ENCODE measurements at places on chromosomes 6 and 20. TPM values are rescaled to one million over a fixed set of nuclear protein-coding genes. Genes with fewer than 3 reads are reported as not detected.
A peak's percentile ranks its signal among the peaks of the same experiment; 100 is the strongest.

The PHACTR1 gene
- total RNA-seq = 0.98 TPM

The VSX1 gene
- total RNA-seq = not detected

DNA sequence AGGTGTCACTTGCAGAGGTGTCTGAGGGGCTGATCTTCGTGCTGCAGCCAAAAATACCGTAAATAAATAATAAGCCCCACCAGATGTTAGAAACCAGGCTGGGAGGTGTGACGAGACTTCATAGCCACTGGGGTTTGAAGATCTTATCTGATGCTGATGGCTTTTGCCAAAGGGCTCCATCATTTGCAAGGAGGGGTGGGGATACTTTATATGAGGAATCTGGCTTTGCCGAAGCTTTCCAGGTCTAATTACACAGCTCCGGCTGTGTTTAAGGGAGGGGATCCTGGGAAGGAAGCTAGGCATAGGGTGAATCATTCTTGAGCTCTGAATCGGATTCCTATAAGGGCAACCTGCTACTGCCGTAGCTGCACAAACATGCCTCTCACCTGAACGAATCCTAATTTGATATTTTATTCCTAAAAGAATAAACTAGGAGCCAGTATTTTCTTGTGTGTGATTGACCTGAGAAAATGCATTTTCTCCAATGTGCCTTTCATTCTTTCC lies 249.6 kb downstream of the SOD2 start:
- no peak for DNase-seq

- DNase-seq = no peak
These were observed 40.6 kb downstream of the MTFR2 start for GRCh38 chr6:136209496-136209895.

- no peak for DNase-seq
These were observed 71.6 kb upstream of the CD93 start for GRCh38 chr20:23157734-23158133.

The SNAI1 gene
- total RNA-seq = 2.0 TPM

The RNF144B gene
- 6.3 TPM for total RNA-seq

DNA sequence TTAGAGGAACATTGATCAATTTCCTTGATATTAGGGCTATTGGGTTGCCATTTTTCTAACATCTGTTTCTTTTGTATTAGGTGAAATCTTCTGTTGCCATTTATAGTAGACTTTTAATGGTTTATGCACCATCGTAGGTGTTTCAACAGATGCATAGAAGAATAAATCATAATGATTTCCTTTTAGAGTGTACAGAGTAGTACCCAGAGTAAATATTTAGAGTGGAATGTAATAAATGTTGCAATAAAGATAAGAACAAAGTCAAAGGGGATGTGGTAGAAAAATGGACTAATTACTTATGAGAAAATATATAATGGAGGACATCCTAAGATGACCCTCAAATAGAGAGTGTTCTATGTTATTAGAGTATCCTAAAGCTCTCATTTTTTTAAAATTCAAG lies 643.0 kb upstream of the CITED2 start:
- DNase-seq = no peak

DNA sequence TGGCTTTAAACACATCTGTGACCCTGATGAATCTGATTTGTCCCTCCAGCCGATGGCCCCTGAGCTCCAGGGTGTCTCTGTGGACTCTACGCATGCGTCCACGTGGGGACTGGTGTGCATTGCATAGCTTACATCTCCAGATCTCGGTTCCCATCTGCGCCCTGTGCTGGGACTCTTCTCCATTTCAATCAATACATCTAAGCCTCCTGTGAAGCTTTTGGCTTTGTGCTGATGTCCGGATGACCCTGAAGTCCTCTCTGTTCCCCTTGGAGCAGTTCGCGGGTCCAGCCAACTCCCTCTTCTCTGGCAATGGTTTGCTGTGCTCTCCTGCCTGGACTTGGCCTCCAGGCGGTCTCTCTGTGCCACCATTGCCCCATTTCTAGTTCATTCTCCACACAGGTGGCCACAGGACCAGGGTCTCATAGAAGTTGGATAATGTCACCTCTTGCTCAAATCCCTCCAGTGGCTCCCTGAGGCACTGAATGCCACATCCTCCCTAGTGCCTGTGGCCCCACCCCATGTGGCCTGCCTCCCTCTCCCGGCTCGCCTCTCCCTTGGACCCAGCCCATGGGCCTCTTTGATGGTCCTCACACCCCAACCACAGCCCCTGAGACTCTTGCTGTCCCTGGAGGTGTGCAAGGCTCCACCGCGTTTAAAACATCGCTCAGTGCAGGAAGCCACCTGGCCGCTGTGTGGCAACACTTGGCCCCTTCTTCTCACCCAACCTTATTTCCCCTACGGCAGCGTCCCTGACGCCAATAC lies 155.4 kb downstream of the SYCP2 start:
- no peak for DNase-seq

DNA sequence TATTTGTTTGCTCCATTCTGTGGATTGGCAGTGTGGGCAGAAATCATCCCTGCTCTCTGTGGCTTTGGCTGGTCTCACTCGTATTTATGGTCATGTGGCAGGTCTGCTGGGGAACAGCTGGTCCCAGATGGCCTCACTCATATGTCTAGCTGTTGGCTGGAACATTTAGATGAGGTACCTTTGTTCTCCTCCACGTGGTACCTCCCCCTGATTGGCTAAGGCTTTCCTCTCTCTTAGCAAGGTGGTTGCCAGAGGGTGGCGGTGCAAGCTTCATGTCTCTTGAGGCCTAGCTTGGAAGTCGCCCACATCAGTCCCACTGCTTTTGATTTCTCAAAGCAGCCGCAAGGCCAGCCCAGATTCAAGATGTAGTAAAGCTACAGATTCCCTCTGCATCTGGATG lies 348.5 kb upstream of the BTBD3 start:
- DNase-seq = no peak

DNA sequence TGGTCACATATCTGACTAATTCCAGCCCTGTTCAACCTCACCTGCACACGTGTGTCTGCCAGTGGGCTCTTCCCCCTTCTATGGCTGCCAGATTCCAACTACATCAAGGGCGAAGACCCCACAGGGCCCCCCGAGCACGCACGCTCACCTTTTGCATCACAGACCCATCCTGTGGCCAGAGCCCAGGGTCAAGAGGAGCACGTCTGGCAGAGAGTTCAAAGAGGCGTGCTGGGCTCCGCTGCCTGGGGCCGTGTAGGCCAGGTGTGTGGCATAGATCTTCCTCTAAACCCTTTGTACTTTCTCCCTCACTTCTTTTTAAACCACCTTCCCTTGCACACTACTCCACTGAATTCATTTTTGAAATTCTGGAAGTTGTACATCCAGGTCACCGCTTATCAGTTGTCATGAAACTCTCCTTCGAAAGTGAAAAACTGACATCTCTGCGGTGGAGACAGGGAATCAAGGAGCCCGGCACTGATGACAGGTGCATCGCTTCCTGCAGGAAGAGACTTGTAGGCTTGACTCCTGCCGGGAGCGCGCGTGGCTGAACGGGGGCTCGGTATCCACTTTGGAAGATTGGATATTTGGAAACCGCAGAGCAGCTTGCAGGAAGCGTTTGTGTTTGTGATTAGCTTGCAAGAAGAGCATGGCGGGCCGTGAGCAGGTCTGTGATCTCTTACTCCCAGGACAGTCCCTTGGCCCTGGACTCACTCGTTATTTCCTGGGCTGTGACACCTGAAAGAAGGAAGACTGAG lies 397.2 kb downstream of the CDH4 start:
- no peak for DNase-seq

GRCh38 chr20:10478205-10478604 lies 43.1 kb downstream of the SLX4IP start:
- no peak for DNase-seq

The FUT9 gene
- 0.58 TPM for total RNA-seq

The KCNQ5 gene
- 1.4 TPM for total RNA-seq

GRCh38 chr6:151254451-151255081 lies 14.8 kb downstream of the AKAP12 start:
- DNase-seq = peak; percentile 71

GRCh38 chr6:142009647-142010046 lies 123.1 kb upstream of the GJE1 start:
- DNase-seq = no peak

The TBX18 gene
- 1.9 TPM for total RNA-seq

The CTCFL gene
- 0.07 TPM for total RNA-seq

- DNase-seq = no peak
These were observed 9.6 kb downstream of the FNDC1 start for GRCh38 chr6:159178847-159179246.

- no peak for DNase-seq
These were observed 146.5 kb upstream of the COL21A1 start for GRCh38 chr6:56393615-56394612.

The TNF gene
- 13.9 TPM for total RNA-seq

- DNase-seq = no peak
These were observed 13.9 kb downstream of the PLCB4 start for GRCh38 chr20:9082741-9083140.

GRCh38 chr6:10422737-10423034 lies 7.8 kb upstream of the TFAP2A start:
- DNase-seq = no peak

DNA sequence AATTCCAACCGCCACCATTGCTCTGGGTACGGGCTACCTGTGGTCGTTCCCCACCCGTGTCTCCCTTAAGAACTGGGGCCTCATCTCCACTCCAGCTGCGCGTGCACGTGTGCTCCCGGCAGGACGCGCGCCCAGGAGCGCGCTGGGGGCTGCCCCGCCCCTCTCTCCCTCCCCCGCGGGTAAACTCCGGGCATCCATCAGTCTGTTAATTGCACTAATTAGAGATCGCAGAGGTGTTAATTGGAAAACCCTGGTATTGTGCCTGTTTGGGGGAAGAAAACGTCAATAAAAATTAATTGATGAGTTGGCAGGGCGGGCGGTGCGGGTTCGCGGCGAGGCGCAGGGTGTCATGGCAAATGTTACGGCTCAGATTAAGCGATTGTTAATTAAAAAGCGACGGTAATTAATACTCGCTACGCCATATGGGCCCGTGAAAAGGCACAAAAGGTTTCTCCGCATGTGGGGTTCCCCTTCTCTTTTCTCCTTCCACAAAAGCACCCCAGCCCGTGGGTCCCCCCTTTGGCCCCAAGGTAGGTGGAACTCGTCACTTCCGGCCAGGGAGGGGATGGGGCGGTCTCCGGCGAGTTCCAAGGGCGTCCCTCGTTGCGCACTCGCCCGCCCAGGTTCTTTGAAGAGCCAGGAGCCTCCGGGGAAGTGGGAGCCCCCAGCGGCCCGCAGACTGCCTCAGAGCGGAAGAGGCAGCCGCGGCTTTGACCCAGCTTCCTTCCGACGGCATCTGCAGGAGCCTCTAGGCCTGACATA lies 14.4 kb downstream of the FOXP4 start:
- DNase-seq = no peak

The CCDC170 gene
- total RNA-seq = 0.06 TPM

DNA sequence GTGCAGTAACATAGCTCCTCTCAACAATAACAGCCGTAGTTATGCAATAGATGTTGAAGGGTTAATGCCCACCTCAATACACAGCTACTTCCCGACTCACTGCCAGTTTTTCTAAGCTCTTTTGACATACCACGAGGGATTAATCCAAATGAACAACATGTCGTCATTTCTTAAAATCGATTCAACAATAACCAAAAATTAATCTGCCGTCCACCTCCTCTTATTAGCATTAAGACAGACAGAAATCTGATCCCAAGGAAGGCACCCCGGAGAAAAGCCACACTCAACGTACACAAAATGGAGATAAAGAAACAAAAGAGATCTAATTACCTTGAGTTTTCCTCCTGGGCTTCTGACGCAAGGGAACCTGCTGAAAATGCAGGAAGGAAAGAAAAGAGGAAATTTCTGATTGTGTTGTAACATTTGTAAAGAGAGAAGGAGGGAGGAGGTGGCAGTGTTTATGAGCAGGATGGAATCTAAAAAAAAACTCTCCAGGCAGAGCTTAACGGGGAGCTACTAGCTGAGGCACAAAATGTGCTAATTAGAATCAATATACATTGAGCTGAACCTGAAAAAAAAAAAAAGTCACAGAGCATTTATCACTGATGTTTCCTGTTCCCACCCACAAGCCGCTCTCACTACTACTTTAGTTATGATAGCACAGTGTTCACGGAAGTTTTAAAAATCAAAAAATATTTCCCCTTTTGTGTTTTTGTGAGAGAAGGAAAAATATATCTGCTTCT lies 109.3 kb downstream of the IPCEF1 start:
- DNase-seq = no peak

GRCh38 chr6:54646951-54647664 lies 199.5 kb upstream of the FAM83B start:
- DNase-seq = no peak

The VWA7 gene
- total RNA-seq = 0.65 TPM

- peak; percentile 39 for DNase-seq
These were observed 45.9 kb downstream of the CD164 start for GRCh38 chr6:109336221-109336961.

The SLC35D3 gene
- total RNA-seq = not detected

GRCh38 chr20:40275738-40276137 lies 413.3 kb downstream of the MAFB start:
- no peak for DNase-seq

Measured in epithelial cell of proximal tubule (primary cell).